Effector CD4-positive, alpha-beta T cell (primary cell): ENCODE measurements at places on chromosomes 7 and 10.

GRCh38 chr10:120599200-120599724 is 142.2 kb downstream of the PLPP4 start:
- no peak for DNase-seq

GRCh38 chr7:126103582-126103981 is 1149.2 kb downstream of the GRM8 start:
- no peak for DNase-seq

DNA sequence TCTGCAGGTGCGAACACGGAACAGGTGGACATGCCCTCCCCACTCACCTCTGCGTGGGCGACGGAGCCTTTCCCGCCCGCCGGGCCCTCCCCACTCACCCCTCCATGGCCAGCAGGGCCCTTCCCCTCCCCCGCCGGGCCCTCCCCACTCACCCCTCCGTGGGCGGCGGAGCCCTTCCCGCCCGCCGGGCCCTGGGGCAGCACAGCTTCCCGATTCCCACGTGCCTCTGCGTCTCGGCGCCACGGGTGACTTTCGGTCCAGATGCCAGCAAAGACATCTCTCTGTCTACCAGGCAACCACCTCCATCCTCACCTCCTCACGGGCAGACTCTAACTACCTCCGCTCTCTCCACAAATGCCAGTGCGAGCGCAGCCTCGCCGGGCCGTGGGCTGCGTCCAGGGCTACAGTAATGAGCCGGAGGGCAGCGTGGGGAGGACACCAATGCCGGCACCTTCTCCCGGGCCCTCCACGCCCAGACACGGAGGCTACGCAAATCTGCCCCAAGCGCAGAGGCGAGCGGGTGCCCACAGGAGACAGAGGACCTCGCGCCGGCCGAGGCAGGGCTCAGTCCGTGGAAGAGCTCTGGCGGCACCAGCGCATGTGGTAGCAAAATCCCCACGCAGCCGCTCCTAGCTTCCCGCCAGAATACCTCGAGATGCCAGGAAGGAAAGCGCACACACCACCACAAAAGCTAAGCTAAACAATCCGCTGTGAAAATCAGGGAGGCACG is 21.8 kb downstream of the GPER1 start:
- DNase-seq: no peak

GRCh38 chr7:49400891-49401550 is 372.4 kb upstream of the VWC2 start:
- no peak for DNase-seq

DNA sequence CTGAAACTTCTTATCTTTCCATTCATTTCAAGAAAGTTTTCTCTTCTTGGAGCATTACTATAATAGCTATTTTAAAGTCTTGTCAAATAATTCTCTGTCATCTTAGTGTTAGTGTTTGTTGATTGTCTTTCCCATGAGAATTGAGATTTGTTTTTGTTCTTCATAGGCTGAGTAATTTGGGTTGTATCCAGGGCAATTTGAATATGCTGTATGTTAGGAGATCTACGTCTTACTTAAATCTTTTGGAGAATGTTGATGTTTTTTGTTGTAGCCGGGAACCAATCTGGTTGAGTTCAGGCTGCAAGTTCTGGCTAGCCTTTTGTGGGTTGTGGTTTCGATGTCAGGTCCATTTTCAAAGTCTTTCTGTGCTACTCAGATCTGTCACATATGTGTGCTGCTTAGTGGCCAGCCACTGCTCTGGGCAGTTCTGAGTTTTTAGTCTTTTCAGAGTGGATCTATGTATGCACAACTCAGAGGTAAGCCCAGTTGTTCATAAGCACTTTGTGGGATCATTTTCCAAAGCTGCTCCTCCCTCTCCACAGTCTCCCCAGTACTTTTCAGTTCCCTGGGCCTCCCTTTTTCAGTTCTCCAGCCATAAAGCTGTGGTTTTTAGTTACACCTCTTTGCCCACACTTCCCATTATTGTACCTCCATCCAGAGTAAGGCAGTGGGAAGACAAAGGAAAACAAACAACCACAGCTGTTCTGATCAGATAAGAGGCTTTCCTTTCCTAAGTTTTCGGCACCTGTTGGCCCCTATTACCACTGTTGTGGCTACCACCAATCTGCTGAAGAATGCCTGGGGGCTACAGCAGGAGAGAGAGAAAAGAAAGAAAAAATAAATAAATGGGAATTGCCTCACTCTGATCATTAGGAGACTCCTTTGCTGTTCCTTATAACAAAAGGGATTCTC is 4.7 kb upstream of the CCNJ start:
- DNase-seq: no peak

DNA sequence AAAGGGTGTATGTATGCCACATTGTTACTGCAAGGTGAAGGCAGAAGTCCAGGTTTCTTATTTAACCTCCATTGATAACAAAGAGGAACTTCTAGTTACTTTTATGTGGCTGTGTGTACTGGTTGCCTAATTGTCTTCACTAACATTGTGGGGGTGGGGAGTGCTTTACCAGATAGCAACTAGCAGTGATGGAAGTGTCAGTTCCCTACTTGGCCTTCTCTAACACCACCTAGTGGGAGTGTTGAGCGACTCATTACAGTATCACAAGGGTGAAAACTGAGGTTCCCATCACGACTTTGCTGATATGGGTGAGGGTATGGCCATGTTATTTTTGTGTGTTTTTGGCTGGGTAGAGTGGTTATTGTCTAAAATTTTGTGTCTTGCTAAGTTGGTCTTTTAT is 274.4 kb downstream of the THSD7A start:
- DNase-seq: no peak

GRCh38 chr7:111953611-111954010 is 252.6 kb downstream of the DOCK4 start:
- DNase-seq: no peak

- DNase-seq: no peak
Observed at GRCh38 chr7:133723044-133723443, 404.1 kb upstream of the LRGUK start.

DNA sequence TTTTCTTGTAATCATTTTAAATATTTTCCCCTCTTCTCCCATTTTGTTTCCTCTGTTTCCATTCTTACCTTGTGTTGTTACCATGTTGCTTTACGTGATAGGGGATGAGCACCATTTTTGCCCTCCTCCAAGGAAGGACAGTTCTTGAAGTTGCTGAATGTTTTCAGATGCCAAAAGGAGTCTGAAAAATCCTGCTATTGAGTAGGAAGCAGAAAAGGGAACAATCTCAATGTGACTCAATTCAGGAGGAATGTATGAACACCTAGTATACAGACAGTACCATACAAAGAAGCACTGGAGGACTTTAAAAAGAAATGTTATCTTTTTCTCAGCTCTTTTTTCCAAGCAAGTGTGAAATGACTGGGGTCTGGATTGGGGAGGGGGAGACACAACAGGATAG is 5.1 kb upstream of the NAMPT start:
- DNase-seq: no peak

DNA sequence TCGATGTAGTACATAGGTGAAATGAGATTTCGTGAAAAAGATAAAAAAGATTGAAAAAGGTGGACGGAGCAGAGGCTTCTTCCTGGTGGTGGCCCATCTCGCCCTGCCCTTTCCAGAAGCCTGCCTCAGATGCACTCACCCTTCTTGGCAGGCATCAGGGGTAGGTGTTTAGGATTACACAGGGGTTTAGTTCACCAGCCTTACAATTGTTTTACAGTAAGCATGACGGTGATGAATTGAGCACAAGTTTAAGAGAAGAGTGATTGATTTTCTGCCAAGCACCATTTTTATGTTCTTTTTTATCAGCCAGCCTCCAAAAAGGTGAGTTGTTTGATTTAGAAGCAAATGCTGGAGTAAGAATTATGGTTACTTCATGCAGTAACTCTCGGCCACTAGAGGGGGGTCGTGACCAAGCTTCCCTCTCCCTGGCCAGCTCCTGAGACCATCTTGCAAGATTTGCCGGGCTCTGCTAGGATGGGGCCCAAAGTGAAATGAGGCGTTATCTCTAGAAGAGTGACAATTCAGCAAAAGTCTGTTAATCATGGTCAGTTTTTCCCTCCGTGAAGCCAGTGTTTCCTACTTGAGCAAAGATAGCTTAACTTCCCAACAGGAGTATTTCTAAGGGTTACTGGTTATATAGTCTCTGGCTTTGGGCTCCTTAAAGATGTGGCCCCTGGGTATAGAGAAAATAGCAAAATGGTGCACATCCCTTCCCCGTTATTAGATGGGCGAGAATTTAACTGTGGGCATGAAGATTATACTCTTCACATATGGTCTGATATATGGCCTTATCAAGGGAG is 228.8 kb downstream of the BMPER start:
- DNase-seq: no peak

GRCh38 chr7:7510794-7511193 is 24.9 kb downstream of the COL28A1 start:
- no peak for DNase-seq

DNA sequence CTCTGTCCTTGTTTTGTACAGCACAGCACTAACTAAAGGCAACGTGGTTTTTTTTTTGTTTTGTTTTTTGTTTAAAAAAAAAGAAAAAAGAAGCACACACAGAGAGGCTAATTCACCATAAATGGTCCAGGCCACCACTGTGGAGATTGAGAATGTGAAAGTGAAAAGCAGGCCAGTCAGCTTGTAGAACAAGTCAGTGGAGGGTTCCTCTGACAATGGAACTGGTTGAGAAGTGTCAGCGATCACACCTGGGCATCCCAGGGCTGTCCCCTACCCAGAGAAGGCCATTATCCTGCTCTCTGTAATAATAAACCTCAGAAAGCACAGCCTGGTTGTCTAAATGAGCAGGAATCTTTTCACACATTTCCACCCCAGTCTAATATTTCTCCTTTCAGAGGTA is 119.6 kb upstream of the ZNF438 start:
- no peak for DNase-seq

GRCh38 chr10:121844537-121844936 is 83.3 kb downstream of the ATE1 start:
- DNase-seq: no peak

DNA sequence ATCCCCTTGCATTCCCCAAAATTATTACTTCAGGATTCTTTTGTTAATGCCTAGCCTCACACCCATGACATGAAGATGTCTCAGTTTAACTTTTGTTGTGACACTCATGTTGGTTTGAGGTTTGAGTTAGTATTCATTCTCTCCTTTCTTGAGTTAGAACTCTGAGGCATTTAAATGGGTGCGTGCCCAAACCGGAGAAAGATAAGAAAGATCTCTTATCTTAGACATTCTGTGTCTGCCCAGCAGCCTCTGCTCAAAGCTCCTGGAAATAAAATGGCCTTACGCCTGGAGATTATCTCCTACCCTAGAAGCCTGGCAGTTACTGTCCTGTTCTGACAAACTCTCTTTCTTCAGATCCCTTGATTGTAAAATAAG is 26.3 kb downstream of the WBP1L start:
- no peak for DNase-seq

DNA sequence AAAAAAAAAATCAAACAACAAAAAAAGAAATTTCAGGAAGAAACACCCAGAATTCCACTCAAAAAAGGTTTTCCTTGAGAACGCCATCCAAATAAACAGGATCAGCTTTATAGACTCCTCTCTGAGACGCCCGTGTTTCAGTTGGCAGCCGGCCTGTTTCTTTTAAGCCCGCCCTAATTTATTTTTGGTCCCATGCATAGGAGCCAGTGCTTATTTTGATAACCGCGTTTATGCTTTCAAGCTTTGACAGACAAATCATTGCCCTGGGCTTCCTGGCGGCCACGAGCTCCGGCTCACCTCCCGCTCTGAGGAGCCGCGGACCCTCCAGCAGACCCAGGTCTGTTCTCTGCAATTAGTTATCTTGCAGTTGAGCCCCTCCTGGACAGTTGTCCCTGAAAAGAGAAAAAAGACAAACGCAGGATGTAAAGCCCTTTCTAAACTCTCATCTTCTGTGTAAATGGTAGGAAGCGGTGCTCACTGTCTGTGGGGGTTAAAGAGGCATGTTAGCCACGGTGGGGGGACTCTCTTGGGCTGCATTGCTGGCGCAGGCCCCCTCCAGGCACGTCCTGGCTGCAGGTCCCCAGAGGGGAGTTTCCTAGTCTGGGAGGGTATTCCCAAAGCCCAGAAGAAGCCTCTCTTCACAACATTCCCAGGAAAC is 22.2 kb upstream of the UNCX start:
- DNase-seq: no peak

- DNase-seq: no peak
Observed at GRCh38 chr10:100101192-100102076, 19.8 kb upstream of the CPN1 start.

- no peak for DNase-seq
Observed at GRCh38 chr10:97640868-97641811, 669 bp downstream of the PI4K2A start.

GRCh38 chr7:82805527-82805960 is 357.1 kb downstream of the PCLO start:
- DNase-seq: no peak

DNA sequence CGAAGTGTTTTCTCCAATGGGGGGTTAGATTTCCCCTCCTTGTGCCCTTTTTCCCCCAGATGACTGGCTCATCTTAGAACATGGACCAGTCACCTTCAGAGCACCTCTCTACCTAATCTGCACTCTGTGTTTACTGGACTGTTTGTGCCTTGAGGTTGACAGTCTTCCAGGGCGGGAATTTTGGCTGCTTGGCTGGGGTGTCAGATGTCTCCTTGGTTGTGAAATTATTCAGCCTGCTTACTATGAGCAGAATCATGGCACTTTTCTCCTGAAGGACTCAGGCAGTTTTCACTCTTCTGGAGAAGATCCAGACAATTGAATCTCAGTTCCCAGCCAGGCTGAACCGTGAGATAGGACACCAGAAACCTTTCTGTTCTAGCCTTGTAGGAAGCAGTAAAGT is 60.3 kb upstream of the NFKB2 start:
- DNase-seq: no peak

GRCh38 chr10:26890956-26891355 is 30.2 kb upstream of the ABI1 start:
- no peak for DNase-seq
